ENCODE measurements at places on chromosomes 6 and 20.

DNA sequence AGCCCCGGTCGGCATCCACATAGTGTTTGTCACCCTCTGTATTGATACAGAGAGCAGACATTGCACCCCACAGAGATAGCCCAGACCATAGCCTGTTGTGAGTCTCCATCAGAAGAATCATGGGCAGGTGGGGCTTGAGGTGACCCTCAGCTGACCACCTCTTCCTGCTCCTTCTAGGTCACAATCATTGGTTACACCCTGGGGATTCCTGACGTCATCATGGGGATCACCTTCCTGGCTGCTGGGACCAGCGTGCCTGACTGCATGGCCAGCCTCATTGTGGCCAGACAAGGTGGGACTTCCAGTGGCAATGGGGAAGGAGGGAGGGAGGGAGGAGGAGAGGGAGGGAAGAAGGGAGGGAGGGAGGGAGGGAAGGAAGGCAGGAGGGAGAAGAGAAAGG lies 61.4 kb upstream of the RIN2 start:
- ATAC-seq = no peak

DNA sequence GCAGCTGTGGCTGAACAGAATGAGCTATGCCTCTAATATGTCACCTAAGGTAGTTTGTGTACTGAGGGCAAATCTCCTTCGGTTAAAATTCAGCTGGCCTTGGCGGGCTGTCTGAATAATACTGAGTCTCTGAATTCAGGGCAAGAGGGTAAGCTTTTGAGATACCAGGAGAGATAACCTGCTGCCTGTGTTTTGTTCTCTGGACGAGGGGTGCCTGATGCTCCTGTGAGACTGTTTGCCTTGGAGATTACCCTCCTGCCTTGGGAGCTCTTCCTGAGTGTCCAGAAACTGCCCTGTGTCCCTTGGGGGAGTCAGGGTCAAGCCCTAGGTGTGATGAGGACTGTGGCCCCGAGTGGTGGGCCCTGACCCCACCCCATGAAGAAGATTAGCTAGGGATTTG lies 282.9 kb downstream of the KIF16B start:
- ATAC-seq = no peak

DNA sequence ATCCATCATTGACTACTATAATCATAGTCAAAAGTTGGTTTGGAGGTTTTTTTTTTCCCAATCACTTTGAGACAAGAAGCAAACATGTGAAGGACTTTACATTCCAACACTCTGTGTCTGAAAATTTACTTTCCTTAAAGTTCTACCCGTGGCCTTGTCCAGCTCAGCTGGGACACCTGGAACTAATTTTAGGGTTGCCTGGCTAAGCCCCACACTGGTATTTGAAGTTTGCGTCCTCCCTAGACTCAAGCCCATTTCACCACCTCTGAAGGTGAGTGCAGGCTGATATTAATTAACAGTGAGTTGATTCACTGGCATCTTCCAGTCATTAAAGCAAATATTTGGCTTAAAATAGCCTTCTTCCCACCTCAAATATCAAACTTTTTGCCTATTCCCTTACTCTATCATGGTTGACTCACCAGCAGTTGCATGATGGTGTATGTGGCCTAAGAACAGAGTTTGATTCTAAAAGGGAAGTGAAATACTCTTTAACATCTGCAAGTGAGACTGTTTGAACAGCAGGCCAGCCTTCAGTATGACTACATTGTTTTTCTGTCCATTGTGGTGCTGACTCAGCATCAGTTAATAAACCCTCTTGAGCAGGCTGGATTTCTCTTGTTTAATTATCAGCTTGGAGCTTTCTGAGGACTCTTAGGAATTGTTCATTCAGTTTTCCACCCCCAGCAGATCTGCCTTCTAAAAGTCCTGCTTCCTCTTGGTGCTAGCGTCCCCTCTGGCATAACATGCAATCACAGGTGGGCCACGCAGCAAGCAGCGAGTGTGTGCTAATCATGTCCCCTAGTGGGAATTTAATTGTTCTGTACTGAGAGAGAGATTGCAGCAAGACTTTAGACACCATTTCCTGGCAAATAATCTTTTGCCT lies 1.8 kb upstream of the PRDM1 start:
- peak; percentile 49 for ATAC-seq

DNA sequence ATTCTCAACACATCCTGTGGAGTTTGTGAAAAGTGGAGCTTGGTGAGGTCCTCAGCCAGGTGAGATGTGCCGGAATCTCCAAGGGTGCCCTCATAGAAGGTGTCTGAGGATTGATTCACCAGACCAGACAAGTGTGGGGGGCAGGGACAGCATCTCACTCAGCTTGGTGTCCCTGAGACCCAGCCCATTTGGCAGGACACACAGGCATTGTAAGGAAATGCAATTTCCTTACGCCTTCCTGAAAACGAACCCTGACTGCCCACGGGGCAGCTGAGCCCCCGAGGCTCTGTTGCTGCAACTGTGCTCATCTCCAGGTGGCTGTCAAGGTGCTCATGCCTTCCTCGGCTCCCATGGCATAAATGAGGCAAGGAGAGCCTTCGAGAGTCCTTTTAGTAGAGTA lies 33.4 kb downstream of the FOXC1 start:
- ATAC-seq = no peak

- no peak for ATAC-seq
These were observed at the start of gene LKAAEAR1 for GRCh38 chr20:64083804-64084684. Gene LKAAEAR1 (minus strand): TSS chr20:64084398. CDS start chr20:64084219, 179 bp downstream.

DNA sequence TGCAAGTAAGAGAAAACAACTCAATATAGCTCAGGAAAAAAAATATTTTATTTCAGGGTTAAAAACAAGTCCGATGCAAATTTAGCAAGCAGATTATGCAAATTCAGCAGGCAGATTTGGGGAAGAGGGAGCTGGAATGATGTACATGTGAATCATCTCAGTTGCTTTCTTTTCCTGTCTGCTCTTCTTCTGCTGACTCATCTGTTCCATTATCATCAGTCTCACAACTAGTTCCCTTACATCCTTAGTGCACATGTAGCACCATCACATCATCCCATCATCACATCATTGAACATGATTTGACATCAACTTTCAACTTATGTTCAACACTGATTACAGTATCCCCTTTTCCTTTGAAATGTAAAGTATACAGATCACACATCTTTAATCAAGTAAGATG lies 11.5 kb upstream of the DEFB113 start:
- ATAC-seq = no peak

- no peak for ATAC-seq
These were observed 118.5 kb upstream of the SYNDIG1 start for GRCh38 chr20:24350923-24351368.

- ATAC-seq = peak; percentile 40
These were observed 87.7 kb downstream of the RREB1 start for GRCh38 chr6:7195339-7196018.

DNA sequence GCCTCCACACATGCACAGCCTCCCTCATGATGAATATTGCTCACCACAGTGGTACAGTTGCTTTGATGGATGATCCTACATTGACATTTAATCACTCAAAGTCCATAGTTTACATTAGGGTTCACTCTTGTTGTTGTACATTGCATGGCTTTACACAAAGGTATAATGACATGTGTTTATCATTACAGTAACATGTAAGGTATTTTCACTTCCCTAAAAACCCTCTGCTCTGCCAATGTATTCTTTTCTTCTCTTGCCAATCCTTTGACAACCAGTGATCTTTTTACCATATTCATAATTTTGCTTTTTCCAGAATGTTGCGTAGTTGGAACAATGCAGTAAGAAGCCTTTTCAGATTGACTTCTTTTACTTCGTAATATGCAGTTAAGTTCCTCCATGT lies 166.6 kb upstream of the KHDRBS2 start:
- no peak for ATAC-seq

GRCh38 chr20:3431109-3431508 lies 23.6 kb upstream of the DNAAF9 start:
- no peak for ATAC-seq

- ATAC-seq = no peak
These were observed 10.9 kb upstream of the SOX4 start for GRCh38 chr6:21582651-21583050.

DNA sequence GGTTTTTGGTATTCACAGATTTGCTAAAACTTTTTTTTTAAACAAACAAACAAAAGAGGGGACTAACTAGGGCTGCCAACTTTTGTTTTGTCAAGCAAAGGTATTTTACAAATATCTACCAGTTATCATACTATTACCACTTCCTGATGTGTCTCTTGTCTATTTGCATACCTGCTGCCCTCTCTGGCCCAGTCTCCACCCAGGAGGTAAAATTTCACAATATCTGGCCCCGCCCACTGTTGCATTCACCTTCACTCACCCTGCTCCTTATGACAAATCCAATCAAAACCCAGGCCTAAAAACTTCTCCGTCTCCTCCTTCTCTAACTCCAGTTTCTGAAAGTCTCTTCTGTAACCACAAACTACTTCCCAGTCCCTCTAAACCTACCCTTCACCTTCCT lies 82.2 kb downstream of the TRERF1 start:
- peak; percentile 71 for ATAC-seq

- ATAC-seq = peak; percentile 41
These were observed 28.2 kb upstream of the TAF8 start for GRCh38 chr6:42021847-42022754.

- no peak for ATAC-seq
These were observed 3.9 kb upstream of the TRIM39 start for GRCh38 chr6:30322527-30323501.

DNA sequence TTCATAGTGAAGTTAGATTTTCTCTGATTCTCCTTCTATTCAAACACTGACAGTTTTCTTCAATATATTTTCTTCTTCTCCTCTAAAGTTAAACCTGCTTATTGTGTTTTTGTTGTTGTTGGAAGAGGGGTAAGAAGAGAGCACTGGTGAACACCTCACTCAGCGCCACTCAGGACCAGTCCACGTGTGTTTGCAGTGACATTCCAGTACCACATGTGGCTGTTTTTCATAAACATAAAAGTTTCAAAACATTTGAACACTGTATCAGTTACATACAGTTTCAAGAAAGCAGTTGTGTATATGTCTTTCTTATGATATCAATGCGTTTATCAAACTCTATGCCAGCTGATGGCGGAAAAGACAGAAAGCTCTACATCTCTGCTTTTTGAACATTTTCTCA lies 86.7 kb downstream of the HMGCLL1 start:
- no peak for ATAC-seq

DNA sequence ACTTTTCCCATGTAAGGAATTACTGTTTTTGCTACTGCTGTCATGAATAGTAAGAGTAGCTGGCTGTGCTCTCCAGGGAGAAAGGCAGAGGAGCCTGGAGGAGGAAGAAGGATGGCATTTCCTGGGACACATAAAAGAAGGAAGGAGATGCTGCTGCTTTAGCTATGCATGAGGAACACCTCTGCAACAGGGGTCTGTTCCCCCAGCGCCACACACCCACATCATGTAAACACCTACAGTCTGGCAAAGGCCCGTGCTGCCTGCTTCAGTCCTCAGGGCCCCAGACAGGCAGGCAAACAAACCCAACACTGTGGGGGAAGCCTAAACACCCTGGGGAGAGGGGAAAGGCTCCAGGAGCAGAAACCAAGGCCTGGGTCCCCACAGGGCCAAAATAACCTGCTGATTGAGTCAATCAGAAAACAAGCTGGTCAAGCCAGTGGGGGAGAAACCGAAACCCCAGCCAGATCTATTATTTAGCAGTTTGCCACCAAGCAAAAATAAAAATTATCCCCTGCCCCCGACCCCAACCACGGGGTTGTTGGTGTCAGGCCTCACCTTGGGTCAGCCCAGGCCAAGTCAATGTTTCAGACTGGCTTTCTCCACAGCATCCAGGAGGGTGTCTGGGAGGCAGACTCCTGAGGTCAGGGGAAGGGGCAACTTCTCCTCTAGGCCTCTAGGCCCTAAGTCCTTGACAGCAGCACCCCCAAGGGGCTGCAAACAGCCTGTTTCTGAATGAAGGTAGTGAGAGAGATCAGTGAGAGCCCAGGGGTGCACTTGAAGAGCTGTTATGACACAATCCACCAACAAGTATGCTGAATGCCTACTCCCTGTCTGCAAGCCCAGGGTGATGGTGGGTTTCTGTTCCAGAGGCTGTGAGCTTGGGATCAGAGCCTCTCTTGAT lies 34.6 kb upstream of the SCUBE3 start:
- ATAC-seq = no peak

DNA sequence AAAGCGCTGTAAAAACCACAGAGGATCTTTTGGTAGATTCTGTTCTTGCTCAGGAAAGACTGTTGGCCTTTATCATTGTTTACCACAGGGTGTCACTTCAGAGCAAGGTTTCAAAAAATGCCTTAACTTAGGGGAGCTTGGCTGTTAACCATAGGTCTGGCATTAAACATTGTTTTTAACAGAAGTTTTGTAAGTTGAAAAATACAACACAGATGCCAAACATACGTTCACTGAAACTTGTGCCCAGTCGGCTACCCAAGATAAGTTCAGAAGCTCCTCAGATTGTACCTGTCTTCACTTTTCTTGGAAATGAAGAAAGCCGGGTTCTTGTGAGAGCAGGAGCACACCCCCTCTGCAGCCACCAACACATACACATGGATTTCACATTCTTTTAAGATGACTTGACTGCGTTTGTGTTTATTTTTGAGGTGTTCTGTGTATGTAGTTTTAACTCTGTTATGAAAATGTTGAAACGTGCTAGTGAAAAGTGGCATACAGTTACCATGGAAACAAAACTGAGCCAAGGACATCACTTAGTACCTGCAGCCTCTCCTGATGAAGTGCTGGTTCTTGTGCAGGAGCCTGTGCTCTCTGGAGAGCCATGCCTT lies 64.9 kb downstream of the SYCP2L start:
- no peak for ATAC-seq

- no peak for ATAC-seq
These were observed 62.9 kb upstream of the ZNF217 start for GRCh38 chr20:53656293-53657202.

GRCh38 chr6:11538819-11539468 lies 1.4 kb downstream of the TMEM170B start:
- ATAC-seq = no peak

GRCh38 chr6:142682985-142683384 lies 262.0 kb downstream of the HIVEP2 start:
- peak; percentile 55 for ATAC-seq

DNA sequence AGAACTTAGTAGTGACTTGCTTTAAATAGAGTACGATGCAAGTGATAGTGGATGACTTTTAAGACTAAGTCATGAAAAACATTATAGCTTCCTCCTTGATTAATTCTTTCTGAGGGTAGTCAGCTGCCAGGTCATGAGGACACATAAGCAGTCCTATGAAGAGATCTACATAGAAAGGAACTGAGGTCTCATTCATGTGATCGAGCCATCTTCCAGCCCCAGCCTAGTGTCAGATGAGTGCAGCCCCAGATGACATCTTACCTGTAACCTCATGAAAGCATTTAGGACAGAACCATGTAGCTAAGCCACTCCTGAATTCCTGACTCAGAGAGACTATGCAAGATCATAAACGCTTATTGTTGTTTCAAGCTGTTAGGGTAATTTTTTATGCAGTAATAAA lies 67.7 kb downstream of the AK9 start:
- ATAC-seq = no peak

DNA sequence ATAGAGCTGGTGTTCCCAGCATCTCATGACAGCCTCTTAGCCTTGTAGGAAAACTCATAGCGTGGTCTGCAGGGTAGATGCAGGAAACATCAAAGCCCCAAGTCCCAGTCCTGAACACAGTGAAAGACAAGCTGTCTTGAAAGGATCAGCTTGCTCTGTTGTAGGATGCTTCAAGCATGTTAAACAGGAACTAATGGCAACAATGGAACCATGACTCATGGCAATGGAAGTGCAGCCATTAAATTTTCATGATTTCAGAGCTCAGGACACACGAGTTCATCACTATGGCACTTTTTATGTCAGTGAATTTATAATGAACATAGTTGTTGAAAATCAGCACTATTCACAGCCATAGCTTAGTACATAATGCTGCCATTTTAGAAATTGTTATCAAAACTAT lies 367.7 kb downstream of the KIF16B start:
- ATAC-seq = peak; percentile 20

- ATAC-seq = no peak
These were observed 19.7 kb downstream of the VAPB start for GRCh38 chr20:58408603-58409246.

GRCh38 chr6:150634176-150634963 lies 34.7 kb downstream of the PLEKHG1 start:
- no peak for ATAC-seq
